ENCODE measurements at places on chromosomes 7 and 10.

- no peak overlapping the region for H3K27ac ChIP-seq
- no peaks in the 10 kb centered on the region for H3K36me3 ChIP-seq
- H3K4me1 ChIP-seq: peaks cover 20% of the 10 kb centered on the region
- H3K27me3 ChIP-seq: no peaks in the 10 kb centered on the region
- no peak for DNase-seq
Observed at GRCh38 chr7:132972745-132973144, 109.1 kb downstream of the CHCHD3 start.

GRCh38 chr7:47479821-47480575, 101.9 kb downstream of the TNS3 start:
- no peak overlapping the region for H3K4me3 ChIP-seq
- DNase-seq: no peak
- peaks cover 40% of the 10 kb centered on the region for H3K4me1 ChIP-seq

GRCh38 chr10:58853668-58854067, 322.8 kb upstream of the PHYHIPL start:
- DNase-seq: no peak
- no peak overlapping the region for H3K27ac ChIP-seq
- H3K36me3 ChIP-seq: no peaks in the 10 kb centered on the region
- H3K4me3 ChIP-seq: no peak overlapping the region
- H3K27me3 ChIP-seq: no peaks in the 10 kb centered on the region

DNA sequence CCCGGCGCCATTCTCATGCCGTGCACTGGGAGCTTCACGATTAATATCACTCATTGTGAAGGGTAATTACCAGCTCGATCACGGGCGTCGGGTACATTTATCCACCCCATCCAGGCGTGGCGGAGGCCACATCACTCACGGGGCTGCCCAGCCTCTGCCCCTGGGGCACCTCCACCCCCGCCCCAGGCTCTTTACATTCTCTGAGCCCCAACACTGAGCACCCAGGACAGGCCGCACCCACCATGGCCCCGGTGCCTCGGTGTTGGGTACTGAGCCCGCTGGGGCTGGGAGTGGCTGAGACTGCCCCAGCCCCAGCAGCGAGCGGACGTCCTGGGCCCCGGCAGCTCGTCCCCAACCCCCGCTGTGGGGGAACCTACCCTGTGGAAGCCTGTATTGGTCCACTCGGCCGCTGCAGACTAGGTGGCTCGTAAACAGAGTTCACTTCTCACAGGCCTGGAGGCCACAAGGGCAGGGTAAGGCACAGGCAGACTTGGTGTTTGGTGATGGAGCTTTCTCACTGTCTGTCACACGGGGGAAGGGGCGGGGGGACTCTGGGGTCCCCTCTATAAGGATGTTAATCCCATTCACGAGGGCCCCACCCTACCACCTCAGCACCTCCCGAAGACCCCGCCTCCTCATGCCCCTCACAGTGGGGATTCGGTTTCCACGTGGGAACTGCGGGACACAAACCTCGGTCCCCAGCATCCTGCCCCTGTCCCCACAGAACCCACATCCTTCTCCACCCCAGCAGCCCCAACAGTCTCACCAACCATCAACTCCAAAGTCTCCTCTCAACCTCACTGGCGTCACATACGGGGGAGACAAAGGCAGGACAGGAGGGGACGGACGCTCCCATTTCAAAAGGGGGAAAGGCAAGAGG, 184.1 kb downstream of the ELFN1 start:
- no peaks in the 10 kb centered on the region for H3K36me3 ChIP-seq
- DNase-seq: peak; percentile 9
- peaks cover 15% of the 10 kb centered on the region for H3K4me1 ChIP-seq
- H3K4me3 ChIP-seq: no peak overlapping the region
- no peak overlapping the region for H3K27ac ChIP-seq

DNA sequence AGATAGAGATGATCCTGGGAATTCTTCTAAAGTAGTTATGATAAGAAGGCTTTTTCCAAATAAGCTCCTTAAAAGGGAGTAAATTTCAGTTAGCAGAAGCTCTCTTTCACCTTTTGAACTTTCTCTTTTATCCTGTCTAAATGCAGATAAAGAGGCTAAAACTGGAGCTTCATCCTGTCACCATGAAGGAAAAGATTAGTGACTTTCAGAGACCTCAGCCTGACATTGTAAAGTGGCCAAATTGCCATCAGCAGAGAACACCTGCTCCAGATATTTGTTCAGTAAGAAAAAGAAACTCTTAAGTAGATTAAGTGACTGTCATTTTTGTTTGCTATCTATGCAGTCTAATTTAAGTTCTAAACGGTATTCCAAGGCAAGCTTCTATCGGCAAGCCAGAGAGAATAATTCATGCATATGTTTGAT, 18.3 kb downstream of the VWDE start:
- no peaks in the 10 kb centered on the region for H3K27me3 ChIP-seq
- no peaks in the 10 kb centered on the region for H3K36me3 ChIP-seq
- no peak overlapping the region for H3K4me3 ChIP-seq
- H3K27ac ChIP-seq: no peak overlapping the region
- H3K4me1 ChIP-seq: no peaks in the 10 kb centered on the region
